ENCODE measurements at places on chromosomes 1 and 21.

GRCh38 chr1:9823693-9823942 lies 147 bp downstream of the CLSTN1 start:
- no peak for DNase-seq

DNA sequence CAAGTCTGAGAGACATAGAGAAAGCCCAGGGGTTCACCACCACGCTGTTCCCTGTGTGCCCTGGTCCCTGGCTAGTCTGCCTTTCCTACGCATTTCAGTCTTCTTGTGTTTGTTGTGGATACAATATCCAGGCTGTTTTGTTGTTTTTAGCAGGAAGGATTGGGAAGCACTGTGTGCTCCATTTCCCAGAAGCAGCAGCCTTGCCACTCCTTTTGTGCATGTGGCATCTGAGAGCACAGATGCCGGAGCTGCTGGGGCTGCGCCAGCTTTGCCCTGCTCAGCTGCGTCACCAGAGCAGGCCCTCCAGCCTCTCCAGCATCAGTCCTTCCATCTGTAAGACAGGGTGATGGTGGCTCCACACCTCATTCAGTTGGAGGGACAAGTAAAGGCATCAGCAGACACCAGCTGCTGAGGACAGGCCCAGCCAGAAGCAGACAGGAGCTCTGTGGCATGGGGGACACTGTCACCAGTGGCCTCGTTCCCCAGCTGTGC lies 94.4 kb upstream of the COL6A1 start:
- no peak for DNase-seq

- no peak for DNase-seq
These were observed 71.3 kb downstream of the ATP5PO start for GRCh38 chr21:33844104-33844889.

GRCh38 chr1:107135463-107135862 lies 5.4 kb upstream of the NTNG1 start:
- DNase-seq: no peak

DNA sequence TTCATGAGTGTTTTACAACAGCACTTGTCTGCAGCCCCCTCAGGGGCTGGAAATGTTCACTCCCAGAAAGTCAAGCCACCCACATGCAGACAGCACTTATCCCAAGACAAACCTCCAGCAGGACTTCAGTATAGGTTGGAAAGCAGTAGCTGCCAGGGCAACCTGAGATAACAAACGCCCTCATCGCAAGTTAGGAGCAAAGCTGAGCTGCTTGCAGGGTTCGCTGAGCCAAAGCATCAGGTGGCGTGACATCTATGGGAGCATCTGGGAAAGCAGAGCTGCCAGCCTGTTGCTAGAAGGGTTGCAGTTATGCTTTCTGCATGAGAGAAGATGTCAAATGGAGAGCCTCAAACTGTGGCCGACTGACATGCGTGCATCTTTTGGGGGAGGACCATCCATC lies 4.2 kb upstream of the STXBP3 start:
- no peak for DNase-seq

DNA sequence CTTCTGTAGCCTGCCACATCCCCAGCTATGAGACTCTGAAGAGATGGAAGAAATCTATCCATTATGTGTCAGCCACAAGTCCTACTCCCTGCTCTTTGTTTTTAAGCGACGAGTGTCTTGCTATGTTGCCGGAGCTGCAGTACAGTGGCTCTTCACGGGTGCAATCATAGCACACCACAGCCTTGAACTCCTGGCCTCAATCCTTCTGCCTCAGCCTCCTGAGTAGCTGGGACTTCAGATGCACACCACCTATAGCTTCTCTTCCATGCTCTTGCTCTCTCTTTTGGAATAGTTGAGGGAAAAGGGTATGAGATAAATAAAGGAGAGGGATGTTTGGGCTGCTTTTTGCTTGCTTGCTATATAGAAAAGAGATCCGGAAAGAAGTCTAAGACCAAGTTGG lies 1.6 kb downstream of the TUFT1 start:
- no peak for DNase-seq

DNA sequence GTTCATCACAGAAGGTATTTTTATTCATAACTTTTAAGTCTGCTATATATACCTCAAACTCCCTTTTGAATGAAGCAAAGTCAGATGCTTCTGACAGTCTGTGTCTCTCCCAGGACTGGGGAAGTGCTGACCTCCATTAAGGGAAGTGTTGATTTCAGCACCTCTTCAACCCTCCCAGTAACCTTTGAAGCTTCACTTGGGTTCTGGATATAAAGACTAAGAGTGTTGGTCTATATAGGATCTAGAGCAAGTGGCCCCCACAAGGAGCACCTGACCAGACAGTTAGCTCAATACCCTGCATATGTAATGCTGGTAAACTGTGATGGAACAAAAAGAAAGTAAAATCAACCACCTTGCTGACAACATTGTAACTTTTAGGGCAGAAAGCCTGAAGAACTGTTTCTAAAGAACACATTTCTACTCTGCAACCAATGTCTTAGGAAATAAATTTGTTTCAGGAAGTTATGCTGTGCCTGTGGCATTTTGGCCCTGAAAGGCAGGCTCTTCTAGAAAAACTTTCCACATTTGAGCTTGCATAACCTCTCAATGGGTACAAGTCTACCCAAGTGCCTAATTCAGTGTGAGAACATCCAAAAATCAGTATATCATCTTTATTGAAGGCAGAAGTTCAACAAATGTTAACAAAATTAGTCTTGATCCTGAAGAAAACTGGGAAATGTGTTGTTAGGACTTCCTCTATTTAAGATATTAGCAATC lies 865 bp upstream of the PTPN22 start:
- DNase-seq: no peak
